ENCODE measurements at places on chromosomes 1 and 21. TPM values are rescaled to one million over a fixed set of nuclear protein-coding genes. Genes with fewer than 3 reads are reported as not detected.

The RHOC gene
- total RNA-seq, result 454 TPM

The ANGPTL1 gene
- not detected for total RNA-seq

- DNase-seq, result no peak
These were observed 80.6 kb downstream of the ERG start for GRCh38 chr21:38417726-38418125.

The CD84 gene
- not detected for total RNA-seq

- no peak for DNase-seq
These were observed 222.9 kb upstream of the RAB4A start for GRCh38 chr1:229047840-229048620.

DNA sequence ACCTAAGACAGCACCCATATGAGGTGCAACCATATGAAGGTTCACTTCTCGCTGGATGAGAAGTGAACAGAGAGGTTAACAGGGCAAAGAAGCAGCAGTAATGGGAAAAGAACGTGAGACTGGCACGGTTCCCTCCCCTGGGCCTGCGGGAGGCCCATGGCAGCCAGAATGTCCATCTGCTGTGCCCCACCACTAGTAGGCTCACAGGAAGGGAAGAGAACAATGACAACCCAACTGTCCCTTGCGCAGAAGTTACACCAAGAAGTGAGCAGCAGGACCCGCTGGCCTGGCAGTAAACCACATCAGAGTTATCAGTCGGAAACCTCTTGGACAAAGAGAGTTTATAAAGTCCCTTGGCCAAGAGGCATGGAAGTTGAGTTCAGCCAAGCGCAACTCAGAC, 11.3 kb downstream of the HIVEP3 start:
- DNase-seq, result no peak

The MAEL gene
- not detected for total RNA-seq

DNA sequence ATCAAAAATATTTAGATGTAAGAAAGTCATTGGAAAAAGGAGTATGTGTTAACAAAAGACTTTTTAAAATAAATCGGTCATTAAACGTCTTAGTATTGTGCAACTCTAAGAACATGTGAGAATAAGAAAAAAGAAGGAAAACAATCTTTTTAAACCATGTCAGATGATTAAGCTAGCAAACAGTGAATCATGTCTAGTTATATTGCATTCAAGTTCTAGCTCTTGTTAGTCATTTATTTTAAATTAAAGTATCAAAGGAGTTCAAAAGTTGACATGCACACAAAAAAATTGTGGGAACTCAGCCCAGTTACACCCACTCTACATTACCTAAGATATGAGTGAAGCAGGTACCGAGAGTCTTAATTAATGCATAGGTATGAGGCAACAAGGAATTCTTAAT, 9.8 kb downstream of the FRRS1 start:
- peak; percentile 34 for DNase-seq

DNA sequence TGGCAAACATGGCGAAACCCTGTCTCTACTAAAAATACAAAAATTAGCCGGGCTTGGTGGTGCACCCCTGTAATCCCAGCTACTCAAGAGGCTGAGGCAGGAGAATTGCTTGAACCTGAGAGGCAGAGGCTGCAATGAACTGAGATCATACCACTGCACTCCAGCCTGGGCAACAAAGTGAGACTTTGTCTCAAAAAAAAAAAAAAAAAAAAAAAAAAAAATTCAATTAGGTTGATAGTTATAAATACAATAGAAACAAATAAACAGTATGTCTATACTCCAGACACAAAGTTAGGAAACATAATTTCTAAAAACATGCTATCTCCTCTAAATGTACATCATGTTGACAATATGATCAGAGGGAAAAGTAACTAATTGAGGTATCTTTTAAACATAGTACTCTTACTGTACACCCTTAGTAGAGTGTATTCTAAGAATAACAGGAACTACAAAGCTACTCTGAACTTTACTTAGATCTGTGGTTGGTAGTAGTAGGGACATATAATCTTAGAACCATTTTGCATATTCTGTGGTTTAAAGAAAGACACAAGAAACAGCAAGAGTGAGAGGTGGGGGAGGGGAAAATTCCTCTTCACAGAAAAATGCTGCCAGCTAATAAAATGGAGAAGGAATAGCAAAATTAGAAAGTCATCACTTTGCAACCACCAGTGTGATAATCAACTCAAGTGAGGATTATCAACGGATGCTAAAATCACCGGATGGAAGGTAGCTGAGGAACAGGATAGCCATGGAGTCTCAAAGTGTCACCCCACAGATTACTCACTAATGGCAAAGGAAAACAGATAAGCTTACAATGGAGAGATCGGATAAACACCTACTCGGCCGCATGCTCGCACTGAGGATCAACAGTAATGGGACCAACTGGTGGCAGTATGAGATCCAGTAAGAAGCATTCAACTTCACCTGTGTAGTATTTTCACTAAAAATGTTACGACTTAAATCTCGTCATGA, 35.0 kb downstream of the MTOR start:
- DNase-seq, result no peak

DNA sequence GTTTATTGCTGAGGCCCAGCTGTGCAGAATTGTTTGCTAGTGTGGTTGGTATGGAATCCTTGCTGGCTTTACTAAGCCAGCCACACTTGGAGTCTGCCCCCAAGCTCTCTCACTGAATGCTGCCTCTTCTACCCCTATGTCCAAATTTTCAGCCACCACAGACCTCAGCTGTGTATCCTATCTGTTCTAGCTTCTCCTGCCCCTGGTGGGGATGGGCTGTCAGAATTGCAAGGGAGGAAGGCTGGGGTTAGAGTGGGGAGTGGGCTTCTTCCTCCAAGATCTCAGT, 4.4 kb downstream of the NHLH1 start:
- DNase-seq, result no peak

DNA sequence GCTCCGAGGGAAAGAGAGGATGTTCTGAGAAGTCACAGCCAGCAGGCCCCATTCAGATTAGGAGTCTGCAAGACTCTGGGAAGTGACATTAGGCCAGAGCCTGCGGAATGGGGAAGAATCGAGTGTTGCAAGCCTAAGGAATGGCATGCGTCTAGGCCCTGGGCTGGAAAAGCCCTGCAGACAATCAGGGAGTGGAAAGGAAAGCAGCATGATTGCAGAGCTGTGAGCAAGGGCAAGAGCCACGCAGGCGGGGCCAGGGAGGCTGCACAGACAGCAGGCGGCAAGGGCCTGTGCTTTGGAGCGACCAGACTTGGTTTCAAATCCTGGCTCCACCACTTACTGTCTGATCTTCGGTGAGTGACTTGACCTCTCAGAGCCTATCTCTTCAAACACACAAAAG, 118.2 kb downstream of the RRAGC start:
- DNase-seq, result no peak

All from A172 (cell line).